ENCODE measurements at places on chromosomes 7 and 10. TPM values are rescaled to one million over a fixed set of nuclear protein-coding genes. Genes with fewer than 3 reads are reported as not detected.

C10orf53 gene
- not detected for total RNA-seq

CALCR gene
- total RNA-seq: 0.16 TPM

CALN1 gene
- total RNA-seq: not detected

LIPN gene
- total RNA-seq: 1.2 TPM

DEPP1 gene
- 33.9 TPM for total RNA-seq

SRRM3 gene
- total RNA-seq: 0.94 TPM

CYP3A4 gene
- total RNA-seq: not detected

EMX2 gene
- not detected for total RNA-seq

TRIM50 gene
- 0.34 TPM for total RNA-seq

BLVRA gene
- total RNA-seq: 83.8 TPM

ATG9B gene
- 0.70 TPM for total RNA-seq

PHKG1 gene
- 1.8 TPM for total RNA-seq

SAMD9 gene
- total RNA-seq: 18.7 TPM

MKX gene
- total RNA-seq: 1.3 TPM

LMOD2 gene
- total RNA-seq: not detected

LZTS2 gene
- 48.6 TPM for total RNA-seq

GRCh38 chr10:107561136-107561650, 396.7 kb upstream of the SORCS1 start:
- no peak for DNase-seq

- DNase-seq: no peak
Measured at GRCh38 chr7:100539436-100540006, 518 bp downstream of the AGFG2 start.

DNA sequence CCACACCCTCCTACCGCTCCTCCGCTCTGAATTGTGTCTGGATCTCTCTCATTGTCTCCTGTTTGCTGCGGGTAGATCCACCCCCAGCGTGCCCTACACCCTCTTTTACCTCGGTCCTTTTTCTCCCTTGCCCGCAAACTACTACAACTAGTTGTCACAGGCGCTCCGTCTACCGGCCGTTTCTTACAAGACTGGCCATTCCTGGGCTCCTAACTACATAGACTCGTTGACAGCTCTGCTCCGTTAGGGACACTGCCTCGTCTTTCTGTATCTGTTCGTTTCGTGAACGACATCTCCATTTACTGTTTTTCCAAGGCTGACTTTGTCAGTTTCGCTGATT, 786 bp downstream of the TAF3 start:
- DNase-seq: no peak

DNA sequence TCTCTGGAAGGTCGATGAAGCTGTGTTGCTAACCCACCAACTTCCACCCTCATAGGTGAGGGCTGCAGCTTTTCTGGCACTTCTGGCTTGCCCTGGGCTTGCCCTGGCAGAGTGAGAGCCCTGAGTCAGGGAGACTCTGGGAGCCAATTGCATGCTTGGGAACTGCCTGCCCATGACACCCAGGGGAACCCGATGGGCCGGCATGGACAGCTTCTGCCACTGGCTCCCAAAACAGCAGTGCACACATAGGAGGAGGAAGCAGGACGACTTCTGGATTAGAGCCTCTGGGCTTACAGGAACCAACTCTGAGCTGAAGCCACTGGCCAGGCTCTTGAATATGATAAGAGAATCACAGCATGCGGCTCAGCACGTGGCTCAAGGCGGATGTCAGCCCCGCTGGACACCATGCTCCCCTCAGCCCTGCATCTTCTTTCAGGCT, 135.2 kb upstream of the UNC5B start:
- DNase-seq: peak; percentile 57

DNA sequence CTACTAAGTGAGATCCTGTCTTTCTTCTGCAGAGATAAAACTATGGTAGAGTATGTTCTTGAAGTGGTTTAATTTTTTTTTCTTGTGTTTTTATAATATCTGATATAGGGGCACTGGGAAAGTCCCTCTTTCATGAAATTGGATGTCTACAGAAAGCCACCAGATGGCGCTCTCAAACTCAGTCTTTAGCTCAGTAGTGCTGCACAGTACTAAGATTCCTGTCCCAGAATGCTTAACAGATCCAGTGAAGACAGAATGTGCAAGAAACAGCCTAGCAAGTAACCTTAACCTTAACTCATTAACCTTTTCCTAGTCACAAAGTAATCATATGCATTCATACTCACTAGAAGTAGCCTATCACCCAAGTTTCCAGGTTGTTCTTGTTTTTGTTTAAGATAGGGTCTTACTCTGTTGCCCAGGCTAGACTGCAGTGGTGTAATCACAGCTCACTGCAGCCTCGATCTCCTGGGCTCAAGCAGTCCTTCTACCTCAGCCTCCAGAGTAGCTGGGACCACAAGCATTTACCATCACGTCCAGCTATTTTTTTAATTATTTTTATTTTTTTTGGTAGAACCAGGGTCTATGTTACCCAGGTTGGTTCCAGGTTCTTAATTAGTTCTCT, 56.7 kb downstream of the IDE start:
- DNase-seq: peak; percentile 62

DNA sequence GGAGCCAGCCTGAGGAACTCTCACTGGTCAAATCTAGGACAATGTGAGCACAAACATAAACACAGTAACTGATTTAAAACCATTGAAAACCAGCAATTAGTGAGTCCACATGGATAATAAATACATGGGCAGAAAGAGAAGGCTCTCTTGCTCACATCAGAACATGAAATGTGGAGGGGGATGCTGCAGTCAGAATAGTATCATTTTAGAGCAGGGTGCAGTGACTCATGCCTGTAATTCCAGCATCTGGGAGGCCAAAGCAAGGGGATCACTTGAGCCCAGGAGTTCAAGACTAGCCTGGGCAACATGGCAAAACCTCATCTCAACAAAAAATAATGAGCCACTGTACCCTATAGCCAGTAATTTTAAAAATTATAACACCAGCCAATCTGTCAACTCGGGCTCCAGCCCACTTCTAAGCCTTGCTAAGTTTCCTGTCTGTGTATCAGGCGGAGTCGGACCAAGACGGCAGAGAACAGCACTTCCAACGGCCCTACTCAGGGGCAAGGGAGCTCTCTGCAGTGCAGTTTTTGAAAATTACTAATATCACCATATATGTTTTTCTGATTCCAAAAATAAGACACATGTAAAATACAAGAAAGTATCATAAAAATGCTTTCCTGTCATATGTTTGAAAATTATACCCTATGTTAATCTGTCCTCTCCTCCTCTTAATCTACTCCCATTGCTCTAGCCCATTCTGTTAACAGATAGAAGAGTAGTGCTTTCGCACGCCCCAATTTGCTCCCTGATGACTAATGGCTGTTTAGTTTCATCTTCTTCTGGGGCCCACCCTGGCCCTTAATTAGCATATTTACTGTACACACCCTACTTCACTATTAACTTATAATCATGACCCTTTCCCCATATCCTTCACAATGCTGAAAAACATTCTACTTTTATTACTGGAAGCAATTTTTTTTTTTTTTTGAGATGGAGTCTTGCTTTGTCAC, 17.1 kb downstream of the URGCP start:
- DNase-seq: no peak

DNA sequence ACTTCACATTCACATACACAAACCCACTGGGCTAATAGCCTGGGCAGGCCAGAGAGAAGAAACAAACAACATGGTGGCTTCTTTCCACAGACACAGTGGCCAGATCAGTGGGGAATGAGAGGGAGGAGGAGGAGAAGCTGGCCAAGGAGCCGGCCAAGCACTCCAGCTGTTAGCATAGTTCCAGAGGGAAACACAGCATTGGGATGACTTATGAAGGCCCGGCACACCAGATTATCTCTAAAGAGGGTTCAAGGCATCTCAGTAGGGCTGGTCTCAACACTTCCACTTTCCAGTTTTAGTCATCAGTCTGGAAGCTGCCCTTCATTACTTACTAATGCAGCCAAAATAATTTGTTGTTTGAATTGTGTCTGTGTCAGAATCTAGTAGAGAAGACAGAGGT, 42.1 kb upstream of the GPR26 start:
- no peak for DNase-seq

DNA sequence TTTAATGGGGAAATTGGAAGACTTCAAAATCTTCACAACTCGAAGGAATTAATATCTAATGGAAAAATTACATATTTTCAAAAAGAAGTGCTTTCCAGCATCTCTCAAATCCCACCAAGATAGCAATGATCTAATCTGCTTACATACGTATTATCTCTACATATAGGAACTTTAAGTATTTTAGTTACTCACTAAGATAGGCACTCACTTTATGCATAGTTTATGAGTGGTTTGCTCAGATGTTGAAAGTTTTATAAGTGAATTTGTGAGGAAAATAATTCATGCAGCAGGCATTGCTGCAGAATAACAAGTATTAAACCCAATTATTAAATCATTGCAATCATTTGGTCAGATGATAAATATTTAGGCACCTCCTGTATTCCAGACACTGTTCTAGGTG, 2.3 kb upstream of the CYTH3 start:
- no peak for DNase-seq

DNA sequence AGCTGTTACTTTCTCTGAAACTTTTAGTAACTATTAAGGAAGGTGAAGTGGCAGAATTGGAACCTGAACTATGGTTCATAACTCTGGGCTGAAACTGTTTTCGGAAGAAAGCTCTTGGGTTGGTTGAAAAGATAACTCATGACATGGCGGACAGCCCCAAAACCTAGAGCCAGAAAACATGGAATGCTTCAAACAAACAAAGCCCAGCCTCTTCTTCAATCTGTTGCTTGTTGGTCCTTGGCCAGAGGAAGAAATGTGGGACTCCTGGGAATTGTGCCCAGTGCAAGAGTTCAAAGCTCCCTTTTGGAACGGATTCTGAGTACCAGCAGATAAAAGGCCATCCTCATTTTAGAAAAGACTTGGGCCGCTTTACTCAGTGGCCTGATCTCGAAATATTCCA, 52.9 kb upstream of the CACNB2 start:
- DNase-seq: no peak
